Hematopoietic multipotent progenitor cell (in vitro differentiated cells): ENCODE measurements at places on chromosomes 11 and 22. TPM values are rescaled to one million over a fixed set of nuclear protein-coding genes. Genes with fewer than 3 reads are reported as not detected.
A peak's percentile ranks its signal among the peaks of the same experiment; 100 is the strongest.

Gene TTC17
- 74.1 TPM for total RNA-seq

GRCh38 chr11:36431429-36432092 is 78.5 kb downstream of the TRAF6 start:
- no peak for DNase-seq

- DNase-seq: no peak
These were observed 6.7 kb upstream of the ARL14EP start for GRCh38 chr11:30316237-30316636.

Gene MTCH2
- 39.3 TPM for total RNA-seq

DNA sequence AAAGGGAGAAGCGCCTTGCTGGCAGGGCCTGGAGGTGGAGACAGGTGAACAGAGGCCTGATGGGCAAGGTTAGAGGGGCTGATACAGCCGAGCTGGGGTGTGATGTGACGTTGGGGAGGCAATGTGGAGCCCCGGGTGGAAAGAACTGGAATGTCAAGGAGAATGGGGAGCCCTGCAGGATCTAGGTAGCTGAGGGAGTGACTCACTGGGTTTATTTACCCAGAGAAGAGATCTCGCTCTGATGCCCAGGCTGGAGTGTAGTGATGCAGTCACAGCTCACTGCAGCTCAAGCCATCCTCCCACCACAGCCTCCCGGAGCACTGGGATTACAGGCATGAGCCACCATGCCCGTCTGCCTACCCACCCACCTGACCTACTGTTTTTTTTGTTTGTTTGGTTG is 1.9 kb upstream of the CYB5R3 start:
- no peak for DNase-seq

- DNase-seq: peak; percentile 70
These were observed 7.6 kb upstream of the CHKA start for GRCh38 chr11:68128682-68129327.

DNA sequence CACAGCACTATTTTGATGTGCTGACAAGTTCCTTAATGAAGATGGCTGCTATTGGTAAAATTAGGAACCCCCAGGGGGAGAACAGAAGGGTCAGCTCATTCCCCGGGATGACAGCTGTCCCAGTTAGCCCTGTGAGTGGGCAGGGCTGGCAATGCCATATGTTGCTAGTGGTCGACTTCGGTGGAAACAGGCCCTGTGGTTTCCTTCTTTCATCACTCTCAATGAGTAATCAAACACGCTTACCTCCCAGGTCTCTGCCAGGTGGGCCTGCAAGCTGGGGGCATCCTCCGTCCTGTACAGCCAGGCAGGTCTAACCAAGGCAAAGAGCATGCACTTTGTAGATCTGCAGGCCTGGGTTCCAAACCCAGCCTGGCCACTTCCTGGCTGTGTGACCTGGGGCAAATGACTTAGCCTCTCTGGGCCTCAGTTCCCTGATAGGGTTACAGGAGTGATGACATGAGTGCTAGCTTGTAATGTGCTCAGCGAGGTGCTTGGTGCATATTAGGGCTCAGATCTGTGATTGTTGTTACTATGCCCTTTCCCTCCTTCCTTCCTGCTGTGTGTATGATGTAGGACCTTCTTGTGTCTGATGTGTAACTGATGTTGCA is 85.2 kb downstream of the TSPAN18 start:
- no peak for DNase-seq

- no peak for DNase-seq
These were observed 27.3 kb downstream of the SERGEF start for GRCh38 chr11:17985517-17985916.

DNA sequence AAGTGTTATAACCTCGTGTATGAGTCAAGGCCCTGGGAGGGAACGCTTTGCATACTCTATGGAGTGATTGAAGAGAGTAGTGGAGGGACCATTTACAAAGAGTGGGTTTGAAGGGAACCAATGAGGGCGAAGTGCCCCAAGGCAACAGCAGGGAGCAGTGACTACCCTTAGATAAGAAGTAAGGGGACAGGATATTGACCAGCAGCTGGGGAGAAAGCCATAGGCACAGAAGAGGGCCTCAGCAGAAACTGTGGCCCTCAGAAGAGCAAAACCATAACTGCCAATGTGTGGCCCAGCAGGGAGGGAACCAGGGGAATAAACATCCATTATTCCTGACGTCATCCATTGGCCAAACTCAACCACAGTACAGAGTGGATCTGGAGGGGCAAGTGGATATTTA is 24.7 kb downstream of the PARVA start:
- DNase-seq: no peak

Gene RFPL1
- total RNA-seq: not detected

- DNase-seq: no peak
These were observed 18.2 kb downstream of the RTN4R start for GRCh38 chr22:20249797-20250354.

DNA sequence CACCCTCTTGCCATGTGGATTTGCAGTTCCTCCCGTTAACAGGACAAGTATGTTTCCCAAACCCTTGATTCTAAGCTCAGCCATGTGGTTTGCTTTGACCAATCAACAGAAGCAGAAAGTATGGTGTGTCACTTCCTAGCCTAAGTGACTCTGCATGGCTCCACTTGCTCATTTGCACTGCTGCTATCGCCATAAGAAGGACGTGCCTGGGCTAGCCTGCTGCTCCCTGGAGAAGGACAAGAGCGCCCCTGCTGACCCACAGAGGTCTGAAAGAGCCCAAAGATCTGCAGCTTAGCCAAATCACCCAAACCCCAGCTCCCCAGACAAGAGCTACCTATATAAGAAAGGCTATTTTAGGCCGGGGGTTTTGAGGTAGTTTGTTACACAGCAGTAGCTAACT is 18.0 kb downstream of the TBRG1 start:
- DNase-seq: no peak

Gene TOB2
- 29.9 TPM for total RNA-seq

Gene TPBGL
- under 0.01 TPM for total RNA-seq

DNA sequence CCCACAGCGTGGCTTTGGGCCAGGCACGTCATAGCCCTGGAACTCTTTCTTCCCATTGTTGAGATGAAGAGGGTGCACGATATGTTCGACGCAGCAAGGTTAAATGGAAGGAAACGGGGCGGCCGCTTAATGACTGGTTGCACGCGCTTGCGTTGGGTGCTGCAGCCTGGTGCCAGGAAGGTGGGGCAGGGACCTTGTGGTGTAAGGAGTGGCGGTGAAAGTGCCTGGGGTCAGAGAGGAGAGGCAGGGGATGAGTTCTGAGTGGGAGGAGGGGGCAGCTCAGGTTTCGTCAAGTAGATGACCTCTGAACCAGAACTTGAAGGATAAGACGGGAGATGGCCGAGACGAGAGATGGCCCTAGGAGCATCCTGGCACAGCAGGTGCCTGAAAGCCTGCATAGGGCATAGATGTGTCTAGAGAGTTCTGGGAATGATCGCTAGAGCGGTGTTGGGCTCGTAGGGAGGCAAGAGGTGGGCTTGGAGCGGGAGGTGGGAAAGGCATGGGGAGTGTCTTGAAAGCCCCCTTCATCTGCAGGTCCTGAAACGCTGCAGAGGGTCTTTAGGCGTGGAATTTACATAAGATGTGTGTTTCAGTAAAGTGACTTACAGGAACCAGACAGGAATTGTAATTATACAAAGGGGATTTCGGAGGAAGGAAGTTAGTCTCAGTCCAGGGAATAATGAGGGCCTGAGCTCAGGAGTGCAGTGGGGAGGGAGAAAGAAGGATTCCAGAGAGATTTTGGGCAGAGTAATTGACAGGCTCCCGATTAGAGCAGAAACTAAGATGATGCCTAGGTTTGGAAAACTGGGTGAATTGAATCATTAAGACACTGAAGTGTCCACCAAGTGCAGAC is 43.2 kb upstream of the CLDN5 start:
- no peak for DNase-seq

- DNase-seq: no peak
These were observed 23.1 kb upstream of the MICAL2 start for GRCh38 chr11:12087075-12088004.

Gene CRYBB3
- not detected for total RNA-seq

DNA sequence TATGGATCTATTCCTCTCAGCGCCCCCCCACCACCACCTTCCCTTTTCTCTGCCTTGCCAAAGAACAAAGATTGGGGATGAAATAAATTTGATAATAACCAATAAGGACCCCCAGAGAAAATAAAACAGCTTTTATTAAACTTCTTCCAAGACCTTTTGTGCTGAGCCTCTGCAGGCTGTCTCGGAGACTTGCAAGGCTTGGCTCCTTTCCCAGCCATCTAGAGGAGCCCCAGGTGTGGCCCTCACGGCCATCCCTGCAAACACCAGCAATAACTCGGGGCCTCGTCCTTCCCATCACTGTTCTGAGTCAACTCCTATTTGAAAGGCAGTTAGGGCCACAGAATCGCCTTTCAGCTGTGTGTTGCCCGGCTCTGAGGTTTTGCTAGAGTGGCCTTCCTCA is 51.2 kb upstream of the LMO1 start:
- no peak for DNase-seq

DNA sequence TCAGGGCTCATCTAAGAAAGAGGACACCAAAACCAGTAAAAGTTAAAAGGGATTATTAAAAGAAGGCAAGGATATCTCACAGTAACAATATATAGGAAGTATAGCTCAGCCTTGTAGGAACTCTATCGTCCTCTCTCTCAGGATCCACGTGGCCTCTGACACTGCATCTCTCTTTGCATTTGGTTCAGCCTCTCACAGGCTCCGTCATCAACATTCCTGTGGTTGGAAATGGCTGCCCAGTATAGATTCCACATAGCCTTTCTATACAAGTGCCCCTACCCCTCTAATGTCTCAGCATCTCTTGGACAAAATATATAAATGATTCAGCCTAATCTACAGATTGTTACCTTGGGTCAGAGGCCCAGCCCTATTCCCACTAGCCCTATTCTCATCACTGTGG is 101.3 kb upstream of the DBX1 start:
- DNase-seq: no peak

DNA sequence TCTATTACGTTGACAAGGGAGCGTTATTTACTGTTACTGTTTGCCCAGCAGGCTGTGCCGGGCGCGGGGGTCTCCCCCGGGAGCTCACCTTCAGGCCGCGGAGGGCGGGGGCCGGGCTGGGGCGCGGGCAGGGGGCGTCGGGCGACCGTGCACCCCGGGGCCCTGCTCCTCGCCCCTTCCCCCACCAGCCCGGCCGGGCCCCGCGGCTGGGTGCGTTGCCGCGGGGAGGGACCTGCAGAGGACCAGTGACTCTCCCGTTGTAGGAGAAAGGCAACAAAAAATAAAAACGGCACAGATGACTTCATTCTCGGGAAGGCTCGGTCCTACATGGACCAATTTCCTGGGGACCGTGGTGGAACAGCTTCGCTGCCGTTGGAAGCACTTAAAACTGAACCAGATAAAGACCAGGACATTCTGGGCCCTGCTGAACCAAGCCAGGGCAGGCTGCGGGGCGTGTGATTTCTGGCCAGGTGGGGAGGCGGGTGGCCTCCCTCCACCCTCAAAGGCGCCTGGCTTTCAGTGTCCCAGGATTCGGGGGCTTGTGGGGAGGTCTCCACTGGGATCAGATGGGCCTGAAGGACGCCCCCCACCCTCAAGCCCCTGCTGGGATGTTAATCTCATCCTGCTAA is 57.4 kb downstream of the IGLL1 start:
- DNase-seq: peak; percentile 44

DNA sequence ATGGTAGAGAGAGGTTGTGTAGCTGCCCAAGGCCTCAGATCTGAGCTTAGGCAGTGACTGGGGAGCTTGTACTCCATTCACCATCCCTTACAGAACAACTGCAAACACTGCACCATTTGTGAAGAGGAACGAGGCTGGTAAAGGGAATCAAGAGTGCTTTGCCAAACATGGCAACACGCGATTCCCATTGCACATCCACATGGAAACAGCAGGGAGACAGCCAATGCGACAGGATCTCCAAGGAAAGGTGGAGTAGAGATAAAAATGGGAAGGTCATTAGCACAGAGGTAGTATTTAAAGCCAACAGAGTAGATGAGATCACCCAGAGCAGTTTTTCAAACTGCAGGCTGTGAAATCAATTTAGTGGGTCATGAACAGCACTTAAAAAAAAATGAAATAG is 42.0 kb downstream of the TCF20 start:
- no peak for DNase-seq

GRCh38 chr11:15807827-15808226 is 548.5 kb downstream of the SOX6 start:
- DNase-seq: no peak

Gene RASL10A
- 3.8 TPM for total RNA-seq

DNA sequence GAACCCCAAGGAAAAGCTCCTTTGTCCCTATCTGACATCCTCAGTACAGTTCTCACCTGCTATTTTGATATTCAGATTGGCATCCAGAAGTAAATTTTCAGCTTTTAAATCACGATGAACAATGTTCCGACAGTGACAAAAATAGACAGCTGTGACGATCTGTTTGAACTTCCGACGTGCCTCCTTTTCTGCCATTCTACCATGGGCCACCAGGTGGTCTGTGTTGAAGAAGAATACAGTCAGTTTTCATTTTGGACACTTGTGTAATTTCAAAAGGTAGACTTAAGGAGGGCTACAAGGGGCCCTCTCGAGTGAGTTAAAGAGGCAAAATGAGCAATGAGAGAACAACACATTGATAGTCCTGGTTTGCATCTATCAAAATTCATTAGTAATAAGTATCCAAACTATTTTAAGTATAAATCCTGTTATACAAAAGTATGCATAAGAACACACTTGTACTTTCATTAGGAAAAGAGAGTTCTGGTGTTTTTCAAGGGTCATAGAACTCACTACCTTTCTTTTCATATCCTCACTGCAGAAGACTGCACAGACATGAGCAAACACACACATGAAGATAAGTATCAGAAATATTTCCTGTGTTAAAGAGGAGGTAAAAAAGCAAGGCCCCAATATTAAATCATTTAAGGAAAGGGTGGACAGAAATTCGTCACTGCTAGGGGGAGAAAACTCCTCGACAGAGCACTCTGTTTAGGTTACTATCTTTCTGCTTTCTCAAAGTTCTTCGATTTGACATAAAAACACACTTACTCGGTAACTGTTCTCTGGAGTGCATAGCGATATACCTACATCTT is 89.9 kb upstream of the APOA1 start:
- peak; percentile 73 for DNase-seq

- no peak for DNase-seq
These were observed 19.8 kb upstream of the LRRC10B start for GRCh38 chr11:61488651-61489291.

Gene TRMU
- total RNA-seq: 29.1 TPM

DNA sequence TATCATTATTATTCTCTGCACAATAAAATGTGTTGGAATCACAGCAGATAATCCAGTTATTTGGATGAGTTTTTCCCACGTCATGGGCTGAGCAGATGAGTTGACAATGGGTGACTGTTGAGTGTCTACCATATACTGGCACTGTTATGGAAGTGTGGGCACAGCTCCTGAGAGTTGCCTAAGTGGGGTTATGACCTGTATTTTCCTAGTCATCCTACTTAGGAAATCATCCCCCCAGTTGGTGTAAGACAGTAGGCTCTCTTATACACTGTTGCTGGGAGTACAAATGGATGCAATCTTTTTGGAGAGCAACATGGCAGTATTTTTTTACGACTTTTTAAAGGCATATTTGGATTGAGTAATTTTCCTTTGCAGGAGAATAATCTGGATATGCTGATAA is 66.4 kb downstream of the TRAF6 start:
- DNase-seq: no peak

Gene FAM118B
- 7.0 TPM for total RNA-seq

Gene IFITM1
- 78.1 TPM for total RNA-seq
